Activated CD4-positive, alpha-beta memory T cell treated with anti-CD3 and anti-CD28 coated beads, Interleukin-2, amount 10 ng/mL, durations not matched to agents 7 days and 5 days (primary cell): ENCODE measurements at places on chromosomes 3 and 15. TPM values are rescaled to one million over a fixed set of nuclear protein-coding genes. Genes with fewer than 3 reads are reported as not detected.

DNA sequence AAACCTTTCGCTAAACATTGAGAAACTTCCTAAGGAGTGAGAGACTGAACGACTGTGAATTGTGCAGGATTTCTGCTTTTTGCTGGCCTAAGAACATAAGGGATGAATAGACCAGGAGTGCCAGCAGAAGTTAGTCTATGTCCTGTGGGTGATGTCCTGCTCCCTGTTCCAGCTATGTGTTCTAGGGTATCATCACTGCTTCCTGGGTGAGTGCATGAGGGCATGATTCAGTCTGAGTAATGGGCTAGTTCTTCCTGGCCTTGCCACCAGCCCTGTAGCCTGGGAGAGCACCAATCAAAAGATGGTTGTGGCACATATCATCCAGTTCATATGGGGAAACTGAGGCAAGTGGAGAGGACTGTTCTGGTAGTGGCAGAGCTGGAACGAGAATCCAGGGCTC is 153.9 kb upstream of the TPM1 start:
- no peak for DNase-seq

- DNase-seq, result no peak
Observed at GRCh38 chr15:53548236-53548635, 211.2 kb downstream of the WDR72 start.

GRCh38 chr3:71127052-71127831 is 456.3 kb downstream of the FOXP1 start:
- DNase-seq, result peak; percentile 47

DNA sequence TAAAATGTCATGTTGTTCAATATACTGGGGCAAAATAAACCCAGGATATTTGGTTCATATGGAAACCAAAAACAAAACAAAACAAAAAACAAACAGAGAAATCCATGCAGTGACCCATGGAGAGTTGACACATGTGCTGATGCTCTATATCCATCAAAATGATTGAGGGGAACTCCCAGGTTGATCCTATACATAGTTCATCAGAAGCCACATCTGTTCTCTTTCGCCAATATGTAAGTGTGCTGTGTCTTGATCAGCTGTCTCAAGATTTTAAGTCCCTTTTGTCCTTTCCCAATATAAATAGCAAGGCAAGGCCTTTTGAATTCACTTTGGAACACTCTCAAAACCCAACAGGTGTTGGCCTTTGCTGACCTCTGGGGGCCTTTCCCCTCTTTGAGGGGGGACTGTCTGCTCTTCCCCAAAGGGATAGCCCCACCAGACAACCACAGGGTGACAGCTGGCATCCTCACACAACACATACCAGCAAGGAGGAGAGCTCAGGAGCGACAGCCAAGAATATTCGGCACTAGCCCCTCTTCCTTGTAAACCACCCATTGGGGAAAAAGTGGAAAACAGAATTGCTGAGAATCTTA is 209.4 kb upstream of the CD96 start:
- no peak for DNase-seq

- no peak for DNase-seq
Observed at GRCh38 chr3:126438746-126439145, 36.9 kb downstream of the ZXDC start.

DNA sequence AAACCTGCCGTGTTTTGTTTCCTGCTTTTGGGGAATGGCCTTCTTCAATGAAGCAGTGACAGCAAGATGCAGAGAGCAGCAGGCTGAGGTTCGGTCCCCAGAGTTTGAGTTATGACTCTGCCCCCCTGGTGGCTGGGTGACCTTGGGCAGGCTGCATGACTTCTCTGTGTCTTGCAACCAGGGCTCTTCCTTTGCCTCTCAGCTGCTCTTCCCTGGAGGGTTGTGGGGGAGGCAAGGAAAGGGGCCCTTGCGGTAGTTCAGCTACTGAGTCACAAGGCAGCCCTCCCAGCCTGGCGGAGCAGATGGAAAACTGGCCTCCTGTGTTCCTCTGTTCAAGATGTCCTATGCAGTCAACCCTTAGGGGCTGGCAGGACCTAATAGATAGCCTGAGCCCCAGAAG is 17.1 kb downstream of the CTXND1 start:
- peak; percentile 51 for DNase-seq

DNA sequence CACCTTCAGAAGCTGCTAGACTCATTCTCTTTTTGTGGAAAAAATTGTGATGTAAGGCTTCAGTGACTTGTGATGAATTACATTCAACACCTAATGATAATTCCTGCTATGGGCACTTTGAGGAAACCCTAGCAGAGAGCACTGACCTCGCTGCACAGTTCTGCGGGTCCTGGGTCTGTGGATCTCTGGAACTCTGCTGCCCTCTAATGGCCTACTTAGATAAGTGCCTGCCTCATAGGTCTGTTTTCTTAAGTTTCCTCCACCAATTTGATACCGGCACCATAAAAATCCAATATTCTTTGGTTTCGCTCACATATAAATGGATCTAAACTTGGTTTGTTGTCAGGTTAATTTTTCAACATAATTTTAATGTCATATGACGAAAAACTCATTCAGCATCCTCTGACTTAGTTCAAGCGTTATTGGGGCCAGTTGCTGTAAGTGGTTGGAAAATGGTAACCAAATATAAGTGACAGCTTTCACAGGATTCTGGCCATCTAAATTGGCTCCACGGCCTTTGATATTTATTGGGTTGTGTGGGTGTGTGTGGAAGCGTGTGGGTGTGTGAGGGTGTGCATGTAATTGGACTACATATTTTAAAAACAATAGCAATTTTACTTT is 10.4 kb downstream of the SLITRK3 start:
- DNase-seq, result peak; percentile 25

DNA sequence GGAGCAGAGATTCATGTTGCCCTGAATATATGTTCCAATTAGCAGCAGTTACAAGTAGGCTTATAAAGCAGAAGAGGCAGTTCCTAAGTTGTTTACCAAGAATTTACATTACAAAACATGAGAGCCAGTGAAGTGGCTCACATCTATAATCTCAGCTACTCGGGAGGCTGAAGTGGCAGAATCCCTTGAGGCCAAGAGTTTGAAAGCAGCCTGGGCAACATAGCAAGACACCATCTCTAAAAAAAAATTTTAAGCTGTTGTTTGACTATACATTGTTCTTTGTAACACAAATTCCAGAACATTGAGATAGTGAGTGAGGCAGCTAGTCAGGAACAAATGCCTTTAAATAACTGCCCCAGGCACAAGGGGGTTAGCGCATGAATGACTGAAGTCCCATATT is 10.3 kb upstream of the ZMAT3 start:
- no peak for DNase-seq

- DNase-seq, result no peak
Observed at GRCh38 chr3:112010636-112011035, 11.9 kb downstream of the TAGLN3 start.

DNA sequence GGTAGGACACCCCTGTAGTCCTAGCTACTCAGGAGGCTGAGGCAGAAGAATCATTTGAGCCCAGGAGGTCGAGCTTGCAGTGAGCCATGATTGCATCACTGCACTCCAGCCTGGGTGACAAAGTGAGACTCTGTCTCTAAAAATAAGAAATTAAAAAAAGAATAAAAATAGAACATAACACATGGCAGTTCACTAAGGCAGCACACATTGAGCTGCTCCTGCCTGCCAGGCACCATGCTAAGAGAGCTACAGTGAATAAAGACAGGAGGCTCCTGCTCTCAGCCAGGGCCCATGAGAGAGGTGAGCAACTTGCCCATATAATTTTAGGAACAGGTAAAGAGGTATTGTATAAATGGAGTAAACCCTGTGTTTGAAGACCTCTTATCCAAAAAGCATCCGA is 54.3 kb downstream of the EBLN2 start:
- DNase-seq, result no peak

DNA sequence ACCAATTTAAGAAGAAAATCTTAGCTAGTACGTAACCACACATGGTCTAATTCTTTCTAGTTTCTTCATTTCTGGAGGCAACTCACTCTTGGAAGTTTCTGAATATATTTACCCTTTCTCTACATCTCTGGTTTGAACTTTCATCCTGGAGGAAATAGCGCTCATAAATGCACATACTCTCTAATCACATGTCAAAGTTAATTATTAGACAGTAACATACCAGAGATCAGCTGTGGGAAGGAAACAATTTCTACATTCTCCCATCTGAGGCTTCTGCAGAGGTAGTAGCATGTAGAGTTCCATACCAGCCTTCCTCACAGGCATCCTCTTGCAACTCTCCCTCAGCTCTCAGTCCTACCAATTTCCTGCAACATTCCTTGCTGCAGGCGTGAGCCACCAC is 132.5 kb downstream of the RBPMS2 start:
- DNase-seq, result no peak

DNA sequence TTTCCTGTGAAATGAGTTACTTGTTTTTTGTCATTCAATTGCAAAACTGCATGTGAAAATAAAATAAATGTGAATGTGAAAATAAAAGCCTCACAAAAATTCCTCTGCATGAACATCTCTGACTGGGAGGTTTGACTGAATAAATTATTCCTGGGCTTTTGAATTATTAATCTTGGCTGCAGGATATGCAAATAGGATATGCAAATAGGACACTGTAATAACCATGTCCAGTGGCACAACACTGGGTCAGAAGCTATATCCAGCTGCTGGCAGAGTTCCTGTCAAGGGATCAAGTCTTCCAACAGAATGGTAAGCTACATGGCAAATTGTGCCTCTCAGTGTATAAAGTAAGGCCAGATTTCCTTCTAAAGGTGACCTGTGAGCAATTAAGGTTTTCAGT is at the start of gene SUCNR1:
SUCNR1 (plus strand) TSS at position 246 of the 400 bp plus-strand sequence. CDS start 6,250 bp downstream, outside the sequence.
- no peak for DNase-seq

DNA sequence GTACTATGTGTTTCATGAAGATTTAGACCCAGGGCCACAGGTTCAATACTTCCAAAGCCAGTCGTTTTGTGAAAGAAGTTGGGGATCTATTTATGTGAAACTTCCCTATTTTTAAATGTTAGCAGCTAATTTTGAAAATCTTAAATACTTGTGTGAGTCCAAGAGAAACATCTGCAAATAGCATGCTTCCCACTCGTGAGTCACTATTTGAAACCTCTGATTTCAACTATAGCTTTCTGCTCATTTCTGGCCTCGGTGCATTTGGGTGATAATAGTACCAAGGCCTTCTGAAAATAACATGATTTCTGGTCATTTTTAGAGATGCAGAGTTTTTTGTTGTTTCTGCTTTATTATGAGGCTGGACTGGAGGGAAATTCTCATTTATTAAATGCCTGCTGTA is 110.0 kb downstream of the OPA1 start:
- DNase-seq, result no peak

GRCh38 chr3:13788522-13789424 is 91.1 kb downstream of the WNT7A start:
- DNase-seq, result no peak

GRCh38 chr3:58586776-58587192 is 9.6 kb upstream of the FAM107A start:
- DNase-seq, result no peak

DNA sequence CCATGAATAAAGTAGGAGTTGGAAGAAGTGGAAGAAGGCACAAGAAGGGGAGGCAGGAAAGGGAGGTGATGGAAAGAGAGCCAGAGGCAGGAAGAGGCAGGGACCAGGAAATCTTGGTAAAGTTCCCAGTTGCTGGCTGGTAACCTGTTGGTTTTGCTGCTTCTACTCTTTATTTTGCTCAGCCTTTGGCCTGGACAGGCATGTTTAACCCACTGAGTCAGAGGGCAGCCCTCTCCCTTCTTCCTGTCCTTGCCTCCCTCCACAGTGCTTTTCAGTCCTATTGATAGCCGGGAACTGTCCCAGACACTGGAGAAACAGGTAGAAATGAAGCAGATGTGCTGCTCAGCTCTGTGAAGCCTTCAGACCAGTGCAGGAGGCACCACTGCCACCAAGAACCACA is 43.4 kb upstream of the APEH start:
- no peak for DNase-seq

- DNase-seq, result no peak
Observed at GRCh38 chr3:16200411-16200810, 25.9 kb downstream of the GALNT15 start.

DNA sequence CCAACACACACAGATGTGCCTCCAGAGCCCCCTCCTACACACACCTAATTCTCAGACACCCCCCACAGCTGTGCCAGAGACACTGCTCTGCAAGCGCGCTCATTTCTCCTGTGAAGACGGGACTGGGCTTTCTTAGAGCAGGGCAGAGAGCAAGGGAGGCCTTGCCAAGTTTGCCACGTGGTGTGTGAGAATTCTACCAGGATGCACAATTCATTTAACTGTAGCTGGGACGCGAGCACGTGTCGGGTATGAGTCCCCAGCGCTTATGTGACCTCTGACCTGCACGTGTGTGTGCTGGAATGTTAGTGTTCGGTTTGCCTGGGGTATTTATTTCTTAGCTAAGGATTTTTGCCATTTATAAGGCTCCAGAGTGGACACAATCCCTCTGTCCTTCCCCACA is 37.0 kb downstream of the FEM1B start:
- no peak for DNase-seq

DNA sequence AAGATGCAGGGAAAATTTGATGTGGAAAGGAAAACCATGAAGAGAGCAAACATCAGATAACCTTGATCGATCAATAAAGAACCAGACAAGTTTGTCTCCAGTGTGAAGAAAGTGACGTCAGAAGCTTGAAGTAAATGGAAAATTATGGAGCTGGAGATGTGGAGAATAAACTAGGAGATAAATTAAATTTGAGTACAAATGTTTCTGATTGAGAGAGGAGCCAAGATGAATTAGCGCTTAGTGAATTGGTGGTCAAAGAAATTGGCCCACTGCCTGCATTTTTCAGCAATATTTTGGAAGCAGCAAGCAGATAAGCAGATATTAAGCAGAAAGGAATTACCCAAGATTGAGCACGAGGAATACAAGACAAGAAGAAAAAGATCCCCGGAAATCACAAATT is 567.3 kb upstream of the ZNF385D start:
- no peak for DNase-seq

GRCh38 chr3:126105691-126106187 is 21.8 kb upstream of the SLC41A3 start:
- peak; percentile 7 for DNase-seq

- no peak for DNase-seq
Observed at GRCh38 chr3:161096771-161097367, 8.3 kb downstream of the B3GALNT1 start.

DNA sequence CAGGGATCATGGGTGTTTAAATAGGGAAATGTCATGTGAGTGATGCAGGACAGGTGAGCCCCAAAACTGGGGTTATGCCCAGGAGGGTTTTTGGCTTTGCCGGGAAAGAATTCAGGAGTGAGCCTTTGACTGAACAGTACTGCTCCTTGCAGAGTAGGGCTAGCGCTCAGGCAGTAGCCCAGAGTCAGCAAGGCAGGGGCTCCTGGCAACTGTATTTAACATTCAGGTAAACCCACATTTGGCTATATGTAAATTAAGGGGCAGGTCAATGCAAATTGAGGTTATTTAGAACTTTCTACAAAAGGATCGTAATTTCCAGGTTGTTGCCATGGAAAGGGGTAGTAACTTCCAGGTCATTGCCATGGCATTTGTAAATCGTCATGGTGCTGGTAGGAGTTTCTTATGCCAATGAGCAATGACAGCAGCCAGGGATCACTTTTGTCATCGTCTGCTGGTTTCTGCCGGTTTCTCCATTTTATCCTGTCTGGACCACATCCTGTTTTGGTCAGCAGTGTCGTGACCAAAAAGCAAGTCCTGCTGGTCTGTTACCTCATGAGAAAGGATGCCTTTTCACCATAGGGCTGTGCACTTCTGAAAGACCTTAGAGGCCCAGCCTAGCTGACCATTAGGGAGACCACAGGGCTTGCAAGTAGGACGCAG is 24.3 kb downstream of the MTHFS start:
- peak; percentile 68 for DNase-seq

GRCh38 chr3:31762097-31762764 is 218.8 kb downstream of the OSBPL10 start:
- no peak for DNase-seq

TMEM40 gene
- total RNA-seq, result not detected

SAMD7 gene
- total RNA-seq, result not detected

BCHE gene
- total RNA-seq, result not detected

ZNF502 gene
- total RNA-seq, result 0.86 TPM

GOLGA6L9 gene
- total RNA-seq, result 1.2 TPM

SGO1 gene
- total RNA-seq, result 38.3 TPM

ROBO2 gene
- total RNA-seq, result not detected

KCNAB1 gene
- not detected for total RNA-seq
